ENCODE measurements at places on chromosomes 13 and 19.

DNA sequence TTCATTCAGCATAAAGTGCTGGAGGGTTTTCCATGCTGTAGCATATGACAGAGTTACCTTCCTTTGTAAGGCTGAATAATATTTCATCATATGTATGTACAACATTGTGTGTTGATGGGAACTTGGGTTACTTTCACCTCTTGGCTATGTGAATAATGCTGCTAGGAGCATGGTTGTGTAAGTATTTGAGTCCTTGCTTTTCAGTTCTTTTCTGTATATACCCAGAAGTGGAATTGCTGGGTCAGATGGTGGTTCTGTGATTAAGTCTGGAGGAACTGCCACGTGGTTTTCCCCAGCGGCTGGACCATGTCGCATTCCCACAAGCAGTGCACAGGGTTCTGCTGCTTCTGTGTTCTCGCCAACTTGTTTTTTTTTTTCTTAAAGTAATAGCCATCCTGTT lies 101.2 kb upstream of the TEX29 start:
- no peak for DNase-seq

DNA sequence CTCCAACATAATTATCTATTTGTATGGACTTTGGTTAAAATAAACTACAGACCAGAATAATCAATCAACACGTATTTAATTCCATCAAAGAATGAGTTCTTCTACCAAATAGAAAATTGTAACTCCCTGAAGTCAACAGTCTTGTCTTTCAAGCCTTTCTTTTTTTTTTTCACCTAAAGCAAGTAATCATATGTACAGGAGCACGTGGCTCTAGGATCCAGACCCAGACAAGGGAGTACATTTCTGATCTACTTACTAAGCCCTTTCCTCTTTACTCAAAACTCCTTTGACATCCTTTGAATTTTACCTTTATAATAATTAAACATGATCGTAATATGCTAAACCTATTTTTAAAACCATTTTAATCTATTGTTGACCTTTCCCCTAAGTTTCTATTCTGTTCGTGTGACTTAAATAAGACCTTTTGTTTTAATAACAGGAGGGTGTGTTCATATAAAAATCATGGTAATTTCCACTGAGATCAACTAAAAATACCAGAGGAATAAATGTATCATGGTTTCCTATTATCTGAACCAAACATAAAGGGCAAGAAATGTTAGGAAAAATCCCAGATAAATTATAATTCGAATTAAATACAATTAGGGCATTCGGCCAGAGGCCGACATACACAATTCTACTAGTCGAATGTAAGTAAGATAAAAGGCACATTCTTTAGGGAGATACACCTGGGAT lies 1.7 kb downstream of the SLC7A1 start:
- DNase-seq = no peak

GRCh38 chr19:31300422-31300821 lies 48.8 kb downstream of the TSHZ3 start:
- no peak for DNase-seq

GRCh38 chr13:25692099-25692498 lies 320.3 kb downstream of the ATP8A2 start:
- no peak for DNase-seq

GRCh38 chr13:110410936-110411687 lies 104.0 kb downstream of the COL4A2 start:
- DNase-seq = no peak

- no peak for DNase-seq
These were observed 472.1 kb downstream of the DIAPH3 start for GRCh38 chr13:59691501-59692066.

- no peak for DNase-seq
These were observed 2714.5 kb upstream of the PCDH20 start for GRCh38 chr13:64130171-64130570.

GRCh38 chr19:45150751-45151281 lies 10.0 kb downstream of the NKPD1 start:
- no peak for DNase-seq

GRCh38 chr19:6596621-6597020 lies 5.7 kb upstream of the CD70 start:
- DNase-seq = no peak

DNA sequence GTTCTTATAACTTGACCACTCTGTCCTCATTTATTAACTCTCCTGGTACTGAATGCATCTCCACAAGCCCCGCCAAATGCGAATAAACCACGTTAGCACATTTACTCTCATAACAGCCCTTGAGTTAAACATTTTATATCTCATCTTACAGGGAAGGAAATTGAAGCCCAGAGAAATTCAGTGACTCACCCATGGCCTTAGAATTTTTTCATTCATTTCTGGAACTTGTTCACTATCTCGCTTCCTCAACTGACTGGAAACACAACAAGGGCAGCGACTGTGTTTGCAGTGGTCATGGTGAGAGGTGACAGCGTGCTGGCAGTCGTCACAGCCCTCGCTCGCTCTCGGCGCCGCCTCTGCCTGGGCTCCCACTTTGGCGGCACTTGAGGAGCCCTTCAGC lies 39.5 kb downstream of the SERP2 start:
- DNase-seq = no peak

DNA sequence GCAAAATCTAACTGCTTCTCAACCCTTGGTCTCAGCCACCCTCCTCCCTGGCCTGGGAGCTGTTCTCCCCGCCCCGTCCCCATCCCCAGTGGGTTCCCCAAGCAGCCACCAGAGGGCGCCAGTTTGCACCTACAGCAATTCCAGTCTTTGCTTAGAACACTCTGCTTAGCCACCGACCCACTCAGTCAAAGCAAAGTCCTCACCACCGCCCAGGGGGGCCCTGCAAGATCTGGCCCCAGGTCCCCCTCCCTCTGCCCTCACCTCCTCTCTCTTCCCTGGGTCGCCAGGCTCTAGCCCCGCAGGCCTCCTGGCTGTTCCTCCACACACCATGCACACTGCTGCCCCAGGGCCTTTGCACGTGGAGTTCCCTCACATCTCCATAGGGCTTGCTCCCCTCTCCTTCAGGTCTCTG lies 12.4 kb downstream of the TMEM143 start:
- peak; percentile 73 for DNase-seq

DNA sequence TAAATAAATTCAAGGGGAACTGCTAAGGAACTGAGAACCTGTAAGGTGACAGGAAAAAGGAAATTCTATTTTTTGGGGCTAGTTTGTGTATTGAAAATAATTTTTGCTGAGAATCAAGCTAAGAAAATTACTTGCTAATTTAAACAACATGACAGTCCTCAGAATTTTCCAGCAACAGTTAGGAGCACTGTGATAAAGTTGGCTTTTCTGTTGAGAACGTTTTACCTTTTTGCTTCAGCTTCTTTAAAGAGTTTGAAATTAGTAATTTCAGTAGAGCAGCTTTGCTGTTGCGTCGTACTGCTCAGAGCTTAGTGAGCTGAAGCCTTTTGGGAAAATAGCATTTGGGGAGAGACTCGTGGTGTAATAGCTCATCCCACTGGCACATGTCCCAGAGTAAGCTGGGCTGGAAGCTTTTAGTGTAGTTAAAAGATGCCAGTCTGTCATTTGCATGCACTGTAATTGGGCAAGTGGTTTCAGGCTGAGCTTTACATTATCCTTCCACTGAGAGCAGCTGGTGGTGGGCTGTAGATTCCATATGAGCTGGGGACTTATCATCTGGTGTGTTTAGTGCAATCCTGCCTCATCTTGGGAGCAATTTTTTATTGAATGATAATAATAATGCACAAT lies 69.8 kb downstream of the LRCH1 start:
- peak; percentile 13 for DNase-seq

GRCh38 chr13:22114630-22115311 lies 443.9 kb downstream of the FGF9 start:
- DNase-seq = peak; percentile 73

DNA sequence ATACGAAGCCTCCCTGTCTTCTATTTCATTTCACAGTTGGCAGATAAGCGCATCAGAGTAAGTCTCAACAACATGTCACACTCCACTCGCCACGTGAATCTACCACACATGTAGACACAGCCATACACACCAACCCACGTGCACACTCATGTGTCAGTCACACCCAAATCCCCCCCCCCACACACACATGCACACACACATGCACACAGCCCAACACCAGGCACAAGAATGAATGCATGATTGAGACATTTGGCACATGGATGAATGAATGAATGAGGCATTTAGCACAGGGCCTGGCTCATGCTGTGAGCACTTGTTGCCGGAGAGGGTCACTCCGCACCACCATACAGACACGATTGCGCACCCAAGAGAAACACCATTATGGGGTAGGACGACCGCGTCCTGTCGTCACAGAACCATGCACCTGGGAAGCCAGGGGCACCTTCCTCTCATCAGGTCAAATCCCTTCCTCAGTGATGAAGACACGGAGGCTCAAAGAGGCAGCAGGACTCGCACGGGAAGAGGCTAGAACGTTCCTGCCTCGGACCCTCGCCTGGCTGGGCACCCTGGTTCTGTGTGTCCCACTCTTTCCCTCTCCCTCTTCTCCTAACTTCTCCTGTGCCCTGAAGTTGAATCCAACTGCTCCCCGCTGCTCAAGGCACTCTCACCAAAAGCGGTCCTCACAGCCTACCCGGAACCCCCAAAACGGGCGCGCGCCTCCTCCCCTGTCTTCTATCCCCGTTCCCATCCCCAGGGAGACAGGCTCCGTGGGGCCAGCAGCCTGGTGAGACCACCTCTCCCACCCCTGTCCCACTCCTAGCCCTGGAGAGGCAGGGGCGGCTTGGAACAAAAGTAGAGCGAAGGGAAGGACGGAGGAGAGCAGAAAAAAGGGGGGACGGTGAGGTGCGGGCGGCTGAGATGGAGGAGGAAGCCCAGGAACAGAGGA lies 1.3 kb downstream of the MEIS3 start:
- DNase-seq = no peak

DNA sequence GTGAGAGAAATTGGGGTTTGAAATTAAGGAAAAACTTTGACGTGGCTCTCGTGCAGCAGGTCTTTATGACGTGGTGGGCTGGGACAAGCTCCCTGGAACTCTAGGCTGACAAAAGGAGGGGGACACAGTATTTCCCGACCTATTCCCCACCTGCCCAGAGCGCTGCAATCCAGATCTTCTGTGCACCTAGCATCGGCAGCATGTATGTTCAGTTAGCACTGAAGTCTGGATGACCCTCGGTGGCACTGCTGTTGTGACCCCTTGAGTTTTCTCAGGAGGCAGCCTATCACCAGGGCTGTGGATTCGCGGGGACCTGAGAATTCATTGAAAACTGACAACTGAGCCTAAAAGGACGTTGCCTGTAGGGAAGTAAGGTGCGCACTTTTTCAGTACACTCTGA lies 9.1 kb upstream of the ZNF536 start:
- DNase-seq = no peak

DNA sequence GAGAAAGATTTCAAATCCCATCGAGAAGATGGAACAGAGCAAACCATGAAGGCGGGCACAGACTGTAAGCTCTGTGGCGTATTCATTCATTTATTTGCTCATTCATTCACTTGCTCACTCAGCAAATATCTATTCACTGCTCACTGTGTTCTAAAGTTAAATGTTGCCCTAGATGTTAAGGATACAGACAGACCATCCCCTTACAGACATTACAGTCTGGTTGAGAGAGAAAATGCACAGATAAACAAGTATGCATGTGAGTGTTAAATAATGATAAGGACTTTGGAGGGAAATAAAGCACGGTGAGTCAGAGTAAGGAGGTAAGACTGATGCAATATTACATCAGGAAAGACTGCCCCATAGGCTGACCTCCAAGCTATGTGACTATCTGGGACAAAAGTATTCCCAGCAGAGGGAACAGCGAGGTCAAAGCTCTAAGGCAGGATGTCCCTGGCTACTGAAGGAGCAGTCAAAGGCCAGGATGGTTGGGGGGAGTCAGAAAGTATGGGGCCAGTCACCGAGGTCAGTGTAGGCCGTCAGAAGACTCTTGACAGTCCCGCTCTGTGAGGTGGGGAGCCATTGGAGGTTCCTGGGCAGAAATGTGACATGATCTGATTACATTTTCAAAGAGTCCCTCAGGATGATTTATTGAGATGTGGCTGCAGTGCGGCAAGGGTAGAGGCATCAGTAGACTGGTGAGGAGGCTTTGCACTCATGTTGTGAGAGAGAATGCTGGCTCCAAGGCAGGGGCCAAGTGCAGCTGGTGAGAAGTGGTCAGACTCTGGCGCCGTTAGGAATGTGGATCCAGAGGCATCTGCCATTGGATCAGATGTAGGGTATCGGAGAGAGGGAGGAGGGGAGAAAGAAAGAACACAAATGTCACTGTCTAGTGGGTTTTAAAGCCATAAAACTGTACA lies 37.9 kb downstream of the MBNL2 start:
- DNase-seq = peak; percentile 34

DNA sequence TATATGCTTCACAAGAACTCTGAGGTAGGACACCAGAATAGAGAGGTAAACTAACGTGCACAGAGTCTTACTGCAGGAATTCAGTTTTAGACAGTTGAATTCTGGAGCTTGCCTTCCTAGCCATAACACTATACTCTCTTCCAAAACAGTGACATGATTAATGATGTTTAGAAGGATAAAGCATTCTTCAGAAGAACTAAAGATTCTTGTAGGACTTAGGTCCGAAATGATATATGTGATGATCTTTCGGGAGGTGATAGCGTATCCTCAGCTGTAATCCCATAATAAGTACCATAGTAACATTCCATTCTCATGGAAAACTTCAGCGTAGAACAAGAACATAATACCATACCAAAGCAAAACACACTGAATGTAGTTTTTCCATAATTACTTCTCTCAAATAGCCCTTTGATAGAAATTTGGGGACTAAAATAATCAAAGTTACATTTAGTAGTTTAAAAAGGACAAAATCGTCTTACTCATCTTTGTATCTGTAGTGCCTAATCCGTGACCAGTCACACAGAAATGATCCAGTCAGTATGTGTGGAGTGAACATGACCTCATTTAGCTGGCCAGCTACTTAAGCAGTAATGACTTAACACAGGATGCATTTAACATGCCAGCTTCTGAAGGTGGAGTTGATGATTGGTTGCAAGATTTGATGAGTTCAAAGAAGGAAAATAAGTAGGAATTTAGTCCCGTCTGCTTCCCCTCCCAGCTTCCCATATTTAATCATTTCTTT lies 38.4 kb downstream of the PIBF1 start:
- DNase-seq = peak; percentile 27

DNA sequence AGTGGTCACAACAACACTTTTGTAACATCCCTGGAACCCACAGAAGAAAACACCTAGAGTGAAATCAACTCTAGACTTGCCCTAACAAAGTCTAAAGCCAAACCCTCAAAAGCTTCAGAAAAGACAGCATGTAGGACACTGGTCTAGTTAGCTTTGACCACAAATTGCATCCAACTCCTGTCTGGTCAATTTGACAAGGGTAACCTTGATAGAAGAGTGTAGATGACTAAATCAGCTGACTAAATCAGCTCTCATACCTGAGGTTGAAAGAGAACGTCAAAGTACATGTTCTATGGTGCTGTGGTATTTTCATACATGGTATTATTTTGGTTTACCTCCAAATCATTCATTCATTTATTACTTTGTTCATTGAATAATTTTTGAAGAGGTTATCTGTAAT lies 272.8 kb downstream of the KLF5 start:
- no peak for DNase-seq
